ENCODE measurements at places on chromosomes 5 and 9.
A peak's percentile ranks its signal among the peaks of the same experiment; 100 is the strongest.

DNA sequence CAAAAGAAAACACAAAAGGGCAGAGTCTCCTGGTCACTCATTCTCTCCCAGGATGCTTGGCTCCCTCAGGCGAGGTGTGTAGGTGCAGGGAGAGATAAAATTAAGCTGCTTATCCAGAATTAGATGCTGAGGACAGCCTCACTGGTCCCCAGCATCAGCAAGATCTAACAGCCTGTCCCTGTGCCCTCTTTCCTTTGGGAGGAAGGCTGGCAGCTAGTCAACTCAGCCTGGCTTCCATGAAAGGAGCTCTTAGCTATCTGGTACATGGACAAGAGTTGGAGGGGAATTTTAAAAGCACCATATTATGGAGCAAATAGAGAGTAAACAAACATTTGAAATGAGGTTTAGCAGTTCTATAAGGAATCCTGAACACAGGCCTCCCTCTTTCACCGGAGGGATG is 198.5 kb upstream of the PANK3 start:
- no peak for DNase-seq

- no peak for DNase-seq
These were observed 36.8 kb downstream of the HAPLN1 start for GRCh38 chr5:83683836-83684235.

DNA sequence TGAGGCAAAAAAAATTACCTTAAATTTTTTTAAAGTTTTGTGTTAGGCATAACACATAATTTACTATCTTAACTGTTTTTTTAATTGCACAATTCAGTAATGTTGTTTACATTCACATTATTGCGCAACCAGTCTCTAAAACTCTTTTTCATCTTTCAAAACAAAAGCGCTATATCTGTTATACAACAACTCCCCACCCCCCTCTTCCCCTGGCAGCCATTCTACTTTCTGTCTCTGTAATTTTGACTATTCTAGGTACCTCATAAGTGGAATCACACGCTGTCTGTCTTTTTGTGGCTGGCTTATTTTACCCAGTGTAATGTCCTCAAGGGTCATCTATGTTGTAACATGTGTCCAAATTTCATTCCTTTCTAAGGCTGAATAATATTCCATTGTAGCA is 241.5 kb upstream of the DMRT1 start:
- no peak for DNase-seq

- DNase-seq, result no peak
These were observed 186.0 kb downstream of the GOLPH3 start for GRCh38 chr5:31987985-31988710.

DNA sequence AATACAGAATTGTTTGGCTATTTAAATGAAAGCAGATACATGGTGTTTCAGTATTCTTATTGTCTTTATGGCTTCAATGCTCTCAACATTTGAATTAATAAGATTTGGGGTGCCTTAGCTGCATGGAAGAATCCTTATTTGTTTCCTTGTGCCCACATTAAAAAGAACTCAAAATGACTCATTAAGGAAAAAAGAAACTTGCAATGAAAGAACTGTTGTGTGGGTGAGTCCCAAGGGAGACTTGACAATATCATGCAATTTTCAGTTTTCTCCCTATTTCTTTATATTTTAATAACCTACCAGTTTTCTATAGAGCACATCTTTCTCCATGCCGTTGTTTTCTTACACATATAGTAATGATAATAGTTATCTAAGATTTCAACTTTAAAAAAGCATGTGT is 404.0 kb downstream of the PDE4D start:
- no peak for DNase-seq

DNA sequence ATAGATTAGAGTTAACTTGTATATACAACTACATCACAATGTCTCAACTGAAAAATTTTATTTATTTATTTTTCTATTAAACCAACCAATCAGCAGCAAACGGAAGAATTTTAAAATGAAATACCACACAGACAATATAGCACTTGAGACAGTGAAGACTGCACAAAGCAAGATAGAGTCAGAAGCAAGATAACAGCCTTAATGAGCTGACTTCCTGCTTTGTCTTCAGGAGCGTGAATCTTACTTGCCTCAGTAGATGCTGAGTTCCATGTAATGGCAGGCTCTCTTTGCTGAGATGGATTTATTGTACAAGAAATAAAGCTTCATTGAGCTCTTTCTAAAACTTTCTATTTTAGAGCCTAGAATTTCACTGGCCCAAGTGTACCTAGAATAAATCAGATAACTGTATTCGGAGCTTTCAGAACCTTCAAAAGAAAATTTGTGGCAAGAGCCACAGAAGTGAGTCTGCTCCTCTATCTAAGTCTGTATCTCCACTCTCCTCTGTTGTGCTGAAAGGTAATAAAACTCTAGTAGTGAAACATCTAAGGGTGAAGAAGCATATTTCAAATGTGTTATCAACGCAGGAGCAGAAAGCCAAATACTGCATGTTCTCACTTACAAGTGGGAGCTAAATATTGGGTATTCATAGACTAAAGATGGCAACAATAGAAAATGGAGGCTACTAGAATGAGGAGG is 83.3 kb upstream of the ANKRD55 start:
- DNase-seq, result no peak

- no peak for DNase-seq
These were observed 33.8 kb upstream of the TJP2 start for GRCh38 chr9:69140123-69140735.

- DNase-seq, result no peak
These were observed 81.8 kb downstream of the NLN start for GRCh38 chr5:65803699-65804391.

DNA sequence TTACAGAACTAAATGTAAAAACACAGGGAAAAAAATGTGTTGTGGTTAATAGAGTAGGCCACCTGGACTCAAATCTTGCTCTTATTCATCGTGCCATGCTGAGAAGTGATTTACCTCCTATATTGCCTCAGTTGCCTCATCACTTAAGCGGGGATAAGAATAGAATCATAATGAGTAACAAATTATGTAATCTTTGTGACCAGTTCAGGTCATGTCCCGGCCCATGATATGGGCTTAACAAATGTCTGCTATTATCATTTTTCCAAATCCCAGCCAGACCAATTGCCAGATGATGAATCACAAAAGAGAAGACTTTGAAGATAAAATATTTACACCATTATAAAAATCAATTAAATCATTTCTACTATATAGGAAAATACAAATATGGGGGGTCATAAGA is 89.8 kb downstream of the CDH6 start:
- DNase-seq, result no peak

DNA sequence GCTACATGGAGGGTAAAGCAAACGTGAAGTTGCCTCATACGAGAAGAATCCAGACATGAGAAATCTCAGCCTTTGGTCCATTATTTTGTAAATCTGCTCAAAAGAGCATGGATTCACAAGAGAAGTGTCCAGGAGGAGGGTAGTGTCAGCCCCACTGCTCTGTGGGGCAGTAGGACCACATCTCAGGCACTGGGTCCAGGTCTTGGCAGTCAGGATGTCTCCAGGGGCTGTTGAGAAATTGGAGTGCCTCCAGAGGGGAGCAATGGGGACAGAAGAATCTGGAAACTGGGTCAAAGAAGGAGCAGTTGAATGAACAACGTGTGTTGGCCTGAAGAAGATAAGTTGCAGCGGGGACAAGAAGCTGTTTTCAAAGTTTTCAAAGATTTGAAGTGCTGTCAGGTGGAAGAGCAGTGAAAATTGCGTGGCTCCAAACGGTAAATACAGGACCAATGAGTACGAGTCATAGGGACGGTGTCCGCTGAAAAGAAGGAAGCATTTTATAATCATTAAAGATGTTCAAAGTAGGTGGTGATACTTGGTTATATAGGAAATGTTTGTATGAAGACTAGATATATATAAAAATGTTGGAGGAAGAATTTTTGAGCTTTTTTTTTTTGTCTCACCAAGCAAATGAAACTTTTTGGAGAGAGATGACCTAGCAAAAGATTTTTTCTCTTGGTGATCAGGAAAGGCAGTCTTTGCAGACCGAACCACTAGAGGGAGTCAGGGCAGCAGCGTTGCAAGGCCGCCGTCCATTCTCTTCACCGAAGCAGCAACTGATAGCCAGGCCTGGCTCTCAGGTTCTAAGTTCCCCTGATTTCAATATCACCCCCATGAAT is 57.1 kb upstream of the ZBED3 start:
- DNase-seq, result peak; percentile 68

GRCh38 chr5:6574537-6575245 is 58.2 kb downstream of the NSUN2 start:
- DNase-seq, result no peak

DNA sequence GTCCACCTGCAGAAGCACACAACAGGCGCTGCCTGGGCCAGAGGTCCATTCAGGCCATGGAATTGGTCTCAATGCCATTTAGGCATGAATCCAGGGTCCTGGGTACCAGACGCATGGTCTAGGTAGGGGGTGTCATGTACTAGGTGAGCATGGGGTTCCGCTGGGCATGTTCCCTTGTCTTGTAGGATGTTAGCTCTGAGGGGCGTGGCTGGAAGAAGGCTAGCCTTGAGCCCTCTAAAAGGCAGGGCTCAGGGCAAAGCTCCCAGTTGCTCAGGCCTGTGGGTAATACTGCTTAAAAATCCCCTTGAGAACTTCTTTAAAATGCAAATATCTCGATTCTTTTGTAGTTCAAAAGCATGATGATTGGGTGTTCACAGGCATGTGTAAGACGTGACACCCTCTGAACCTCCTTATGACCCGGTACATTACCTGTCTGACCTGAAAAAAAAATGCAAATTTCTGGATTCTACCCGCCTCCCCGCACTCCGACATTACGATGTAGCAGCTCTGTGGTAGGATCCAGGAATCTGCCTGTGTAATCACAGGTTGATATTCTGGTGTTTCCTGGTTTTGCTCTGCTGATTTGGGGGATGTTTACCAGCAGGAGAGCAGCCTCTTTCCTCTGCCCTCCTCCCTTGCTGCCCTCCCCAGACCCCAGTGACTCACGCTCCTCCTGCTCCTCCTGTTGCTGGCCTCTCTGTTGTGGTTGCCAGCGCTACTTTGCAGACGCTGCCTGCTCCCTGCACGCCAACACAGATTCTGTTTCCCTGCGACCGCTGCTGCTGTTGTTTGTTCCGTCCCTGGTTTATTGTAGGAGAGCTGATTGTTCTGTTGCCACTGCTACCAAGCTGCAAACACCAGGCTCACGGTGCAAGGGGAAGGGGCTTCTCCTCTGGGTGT is 5.7 kb downstream of the TMC1 start:
- peak; percentile 63 for DNase-seq

- no peak for DNase-seq
These were observed 499.1 kb upstream of the MPDZ start for GRCh38 chr9:13778631-13779030.

DNA sequence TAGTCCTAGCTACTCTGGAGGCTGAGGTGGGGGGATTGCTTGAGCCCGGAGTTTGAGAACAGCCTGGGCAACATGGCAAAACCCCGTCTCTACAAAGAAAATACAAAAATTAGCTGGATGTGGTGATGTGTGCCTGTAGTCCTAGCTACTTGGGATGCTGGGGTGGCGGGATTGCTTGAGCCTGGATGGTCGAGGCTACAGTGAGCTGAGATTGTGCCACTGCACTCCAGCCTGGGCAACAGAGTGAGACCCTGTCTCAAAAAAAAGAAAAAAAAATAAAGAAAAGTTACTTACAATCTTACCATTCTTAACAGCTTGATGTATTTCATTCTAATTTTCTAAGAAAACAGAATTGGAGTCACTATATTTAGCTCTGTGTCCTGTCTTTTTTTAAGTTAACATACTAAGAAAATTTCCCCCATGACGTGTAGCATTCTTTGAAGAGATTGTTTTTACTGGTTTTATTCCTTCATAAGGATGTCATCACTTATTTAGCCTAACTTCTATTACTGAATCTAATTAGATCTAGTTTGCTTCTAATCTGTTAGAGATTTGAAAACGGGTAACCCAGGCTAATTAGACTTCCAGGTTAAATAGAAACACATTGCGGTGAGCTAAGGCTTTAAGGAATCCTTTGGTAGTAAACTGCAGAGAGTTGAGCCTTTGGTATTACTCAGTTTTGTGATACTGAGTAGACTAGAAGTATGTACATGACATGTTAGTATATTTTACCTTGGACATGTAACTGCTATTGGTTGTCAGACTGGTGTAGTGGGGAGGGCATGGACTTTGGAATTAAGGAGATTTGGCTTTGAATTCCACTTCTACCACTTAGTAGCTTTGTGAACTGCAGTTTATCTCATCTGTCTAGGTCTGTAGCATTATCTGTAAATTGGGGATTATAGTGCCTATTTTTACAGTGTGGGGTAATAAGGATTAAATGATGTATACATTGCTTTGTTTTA is 24.0 kb downstream of the HSPA4 start:
- no peak for DNase-seq

GRCh38 chr5:100406640-100407039 is 128.5 kb upstream of the FAM174A start:
- no peak for DNase-seq

DNA sequence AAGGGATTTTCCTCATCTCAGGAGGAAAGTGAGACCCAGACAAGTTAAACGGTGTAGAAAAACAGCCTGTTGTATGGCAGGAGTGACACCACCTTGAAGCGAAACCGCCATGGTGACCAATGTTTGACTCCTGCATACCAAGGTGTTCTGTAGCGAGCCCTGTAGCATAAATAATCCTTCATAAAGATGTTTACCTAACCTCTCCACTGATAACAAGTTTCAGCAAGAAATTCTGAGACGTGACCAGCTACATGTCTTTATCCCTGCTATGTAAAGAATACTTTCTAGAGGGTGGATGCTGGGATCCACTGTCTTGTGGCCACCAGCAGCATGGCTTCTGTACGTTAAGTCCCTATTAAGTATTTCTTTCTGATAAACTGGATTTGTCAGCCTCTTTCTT is 148.1 kb downstream of the MPDZ start:
- DNase-seq, result no peak

DNA sequence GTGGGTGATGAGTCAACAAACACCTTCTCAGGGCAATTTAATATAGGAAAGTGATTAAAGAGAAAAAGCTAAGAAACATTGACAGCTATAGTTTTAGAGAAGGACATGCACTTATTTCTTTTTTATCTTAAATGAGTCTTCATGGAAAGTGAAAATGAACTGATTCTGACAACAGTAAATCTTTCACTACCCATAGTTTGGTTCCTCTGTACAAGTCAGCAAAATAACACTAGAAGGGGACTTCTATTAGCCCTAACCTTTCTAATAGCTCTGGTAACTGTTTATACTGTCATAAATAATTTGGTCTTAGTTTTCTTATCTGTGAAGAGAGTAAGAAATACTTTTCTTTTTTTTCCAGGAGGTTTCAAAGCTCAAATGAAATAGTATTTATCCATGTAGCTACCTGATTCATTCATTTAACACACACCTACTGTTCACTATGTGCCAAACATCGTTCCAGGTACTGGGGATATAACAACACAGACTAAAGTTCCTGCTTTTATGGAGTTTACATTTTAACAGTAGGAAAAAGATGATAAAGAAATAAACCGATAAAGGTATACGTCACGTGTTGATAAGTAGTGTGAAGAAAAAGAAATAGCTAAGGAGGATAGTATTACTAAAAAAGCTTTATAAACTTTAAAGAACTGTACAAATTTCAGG is 148.2 kb downstream of the PCSK1 start:
- no peak for DNase-seq

GRCh38 chr5:142171270-142171669 is 62.7 kb downstream of the NDFIP1 start:
- no peak for DNase-seq

GRCh38 chr9:3929345-3930047 is 370.4 kb downstream of the GLIS3 start:
- DNase-seq, result no peak

GRCh38 chr5:59097116-59097515 is 514.2 kb downstream of the RAB3C start:
- no peak for DNase-seq

GRCh38 chr9:86918556-86918955 is 28.8 kb downstream of the GAS1 start:
- DNase-seq, result no peak
